ENCODE measurements at places on chromosomes 2 and 18. TPM values are rescaled to one million over a fixed set of nuclear protein-coding genes. Genes with fewer than 3 reads are reported as not detected.

GRCh38 chr18:13793819-13794218 is 30.1 kb upstream of the MC5R start:
- no peak for DNase-seq

Gene CAPN14
- total RNA-seq = 20.5 TPM

DNA sequence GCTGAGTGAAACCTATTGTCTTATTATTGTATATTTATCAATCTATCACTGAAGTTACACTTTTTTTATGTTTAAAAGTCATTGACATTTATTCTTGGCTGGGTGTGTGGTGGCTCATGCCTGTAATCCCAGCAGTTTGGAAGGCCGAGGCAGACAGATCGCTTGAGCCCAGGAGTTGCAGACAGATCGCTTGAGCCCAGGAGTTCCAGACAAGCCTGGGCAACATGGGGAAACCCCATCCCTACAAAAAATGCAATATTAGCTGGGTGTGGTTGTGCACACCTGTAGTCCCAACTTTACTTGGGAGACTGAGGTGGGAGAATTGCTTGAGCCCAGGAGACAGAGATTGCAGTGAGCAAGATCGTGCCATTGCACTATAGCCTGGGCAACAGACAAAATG is 97.8 kb downstream of the EPC2 start:
- DNase-seq = no peak

- DNase-seq = no peak
These were observed 422.3 kb upstream of the CELF4 start for GRCh38 chr18:37987901-37988300.

Gene DSC1
- 1.1 TPM for total RNA-seq

GRCh38 chr2:215793747-215794595 is 219.4 kb downstream of the MREG start:
- DNase-seq = peak; percentile 59

DNA sequence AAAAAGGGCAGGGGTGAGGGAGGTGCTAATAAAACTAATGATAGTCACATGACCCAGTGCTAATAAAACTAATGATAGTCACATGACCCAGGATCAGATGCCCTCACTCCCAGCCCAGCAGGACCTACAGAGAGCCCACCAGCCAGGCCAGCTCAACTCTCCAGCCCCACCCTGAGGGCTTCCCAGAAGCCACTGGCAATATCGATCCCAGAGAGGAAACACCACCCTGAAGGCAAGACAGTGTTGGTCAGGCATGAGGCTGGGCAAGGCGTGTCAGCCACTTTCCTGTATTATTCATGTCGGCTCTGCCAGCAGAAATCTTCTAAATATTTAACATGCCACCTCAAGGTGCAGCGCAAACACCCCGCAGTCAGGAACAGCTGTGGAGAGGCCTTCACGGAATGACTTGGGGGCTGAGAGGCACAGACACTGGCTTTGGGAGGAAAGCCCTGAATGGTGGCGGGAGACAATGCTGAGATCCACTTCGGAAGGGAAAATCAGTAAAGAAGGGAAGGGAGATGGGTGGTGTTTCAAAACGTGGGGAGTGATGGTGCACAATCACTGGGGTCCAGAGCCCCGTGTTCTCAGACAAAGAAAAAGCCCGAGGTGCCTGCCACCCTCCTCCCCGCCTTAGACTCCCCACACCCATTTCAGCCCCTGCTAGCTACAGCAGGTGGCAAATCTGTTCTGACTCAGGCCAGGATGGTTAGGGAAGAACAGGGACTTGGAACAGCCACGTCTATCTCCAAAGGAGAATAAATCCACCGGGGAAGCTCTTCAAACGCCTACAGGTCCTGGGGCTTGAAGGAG is 1.4 kb downstream of the REEP1 start:
- peak; percentile 31 for DNase-seq

Gene ITPRID2
- 138 TPM for total RNA-seq

DNA sequence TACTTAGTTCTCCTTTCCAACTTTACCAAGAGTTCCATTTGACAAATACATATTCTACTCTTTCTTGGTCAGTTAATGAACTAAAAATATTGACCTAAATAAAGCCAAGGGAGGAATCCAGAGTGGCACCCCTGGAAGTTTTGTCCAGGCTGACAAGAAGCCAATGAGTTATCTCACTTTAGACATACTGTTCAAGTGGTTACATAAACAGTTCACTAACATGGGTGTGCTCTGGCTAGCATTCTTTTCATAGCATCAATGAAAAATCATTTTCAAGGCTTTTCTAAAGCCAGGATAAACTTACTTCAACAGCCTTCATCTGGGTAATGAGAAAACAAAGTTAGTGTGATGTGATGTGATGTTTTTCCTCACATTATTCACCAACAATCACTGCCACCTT is 649.4 kb downstream of the TDRD15 start:
- no peak for DNase-seq

Gene AGPS
- 64.6 TPM for total RNA-seq

DNA sequence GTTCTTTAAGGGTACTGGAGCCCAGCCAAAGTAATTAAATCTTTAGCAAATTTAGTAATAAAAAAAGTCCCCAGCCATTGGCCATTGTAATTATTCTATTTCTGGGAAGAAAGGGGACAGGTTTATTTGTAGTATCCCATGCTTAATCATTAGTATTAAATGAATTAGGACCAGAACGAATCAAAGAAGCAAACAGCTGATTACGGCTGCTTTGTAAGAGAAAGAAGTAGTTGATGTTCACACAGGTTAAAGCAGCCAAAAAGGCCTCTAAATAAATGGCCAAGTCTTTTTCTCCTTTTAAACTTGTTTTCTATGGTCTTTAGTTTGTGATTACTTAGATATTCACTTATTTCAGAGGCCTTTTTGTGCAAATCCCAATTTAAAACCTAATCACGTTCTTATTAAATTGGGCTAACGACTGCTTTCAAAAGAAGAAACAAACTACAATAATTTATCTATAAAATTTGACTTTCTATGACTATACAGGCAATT is 48.6 kb upstream of the DNAH7 start:
- DNase-seq = no peak

DNA sequence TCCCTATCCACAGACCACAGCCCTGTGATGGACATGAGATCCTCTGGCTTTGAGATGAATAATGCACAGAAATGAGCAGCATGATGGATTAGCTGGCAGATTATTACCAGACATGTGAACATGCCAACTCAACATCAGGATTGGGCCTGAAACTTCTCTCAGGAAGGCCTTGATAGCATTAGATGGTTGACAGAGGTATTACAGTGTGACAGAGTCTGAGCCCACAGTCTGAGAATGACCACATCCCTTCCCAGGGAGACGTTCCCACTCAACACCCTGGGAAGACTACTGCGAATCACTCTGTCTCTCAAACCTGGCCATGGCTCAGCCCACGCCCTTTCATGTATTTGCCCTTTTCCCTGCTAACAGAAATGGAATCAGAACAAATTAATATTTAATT is 66.9 kb downstream of the BCL11A start:
- DNase-seq = no peak

DNA sequence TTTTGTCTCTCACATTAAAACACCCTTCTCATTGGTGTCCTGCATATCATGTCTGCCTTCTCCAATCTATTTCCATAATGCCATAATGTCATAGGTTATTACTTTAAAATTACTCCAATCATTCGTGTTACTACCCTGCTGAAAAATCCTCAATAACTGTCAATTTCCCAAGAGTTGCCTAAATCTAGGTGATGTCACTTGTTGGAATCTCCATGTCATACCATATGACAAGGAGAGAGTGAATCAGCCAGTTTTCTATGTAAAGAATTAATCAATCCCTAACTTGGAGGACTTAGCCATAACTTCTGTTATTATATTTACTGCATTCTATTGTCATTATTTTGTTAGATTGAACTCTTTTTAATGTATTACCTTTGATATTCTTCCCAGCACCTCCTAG is 62.5 kb downstream of the PHLPP1 start:
- DNase-seq = no peak

DNA sequence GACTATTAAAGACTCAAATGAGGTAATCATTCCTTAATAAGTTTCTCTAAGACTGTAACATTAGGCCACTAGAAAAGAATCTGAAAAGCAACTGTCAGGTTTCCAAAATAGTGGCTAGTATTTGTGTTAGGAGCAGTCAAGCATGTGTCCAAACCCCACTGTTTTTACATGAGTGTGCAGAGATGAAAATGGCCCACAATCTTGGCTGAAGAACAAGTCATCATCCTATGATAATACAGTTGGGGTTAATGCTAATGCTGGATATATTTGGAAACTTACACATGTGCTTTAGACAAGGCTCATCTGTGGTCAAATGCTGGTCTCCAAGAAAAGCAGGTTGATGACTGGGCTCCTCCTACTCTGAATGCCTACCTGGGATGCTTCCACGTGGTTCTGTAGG is 73.6 kb downstream of the MAIP1 start:
- DNase-seq = peak; percentile 37

DNA sequence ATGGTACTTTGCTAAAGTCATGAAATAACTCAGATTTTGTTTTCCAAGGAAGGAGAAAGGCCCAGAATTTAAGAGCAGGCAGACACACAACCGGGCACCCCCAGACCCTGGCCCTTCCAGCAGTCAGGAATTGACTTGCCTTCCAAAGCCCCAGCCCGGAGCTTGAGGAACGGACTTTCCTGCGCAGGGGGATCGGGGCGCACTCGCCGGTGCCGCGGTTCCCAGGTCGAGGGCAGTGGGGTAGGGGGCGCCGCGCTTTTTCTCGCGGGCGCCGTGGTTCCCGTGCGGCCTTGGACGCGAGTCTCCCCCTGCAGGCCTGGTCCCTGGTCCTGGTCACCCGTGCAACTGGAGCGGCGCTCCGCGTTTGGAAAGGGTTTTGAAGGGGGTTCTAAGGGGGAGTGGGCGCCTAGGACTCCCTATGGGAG is 1.2 kb downstream of the ZNF236 start:
- peak; percentile 45 for DNase-seq

DNA sequence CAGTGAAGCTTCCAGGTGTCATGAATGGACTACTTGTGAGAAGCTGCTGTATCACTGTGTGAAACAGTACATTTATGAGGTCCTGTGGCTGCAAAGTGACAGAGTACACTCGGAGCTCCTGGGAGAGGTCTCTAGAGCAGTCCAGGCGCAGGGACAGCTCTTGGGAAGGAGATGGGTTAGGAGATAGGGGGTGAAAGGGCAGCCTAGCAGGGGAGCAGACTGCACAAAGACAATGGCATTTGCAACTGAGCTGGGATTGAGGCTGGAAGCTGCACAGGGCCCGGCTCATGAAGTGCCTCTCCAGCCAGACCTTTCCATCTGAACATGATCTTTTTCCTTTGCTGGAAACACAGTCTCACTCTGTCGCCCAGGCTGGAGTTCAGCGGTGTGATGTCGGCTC is 83.6 kb downstream of the RHOB start:
- no peak for DNase-seq

Gene FABP1
- total RNA-seq = not detected

Gene C2orf81
- total RNA-seq = 1.0 TPM
